Activated CD4-positive, alpha-beta T cell treated with anti-CD3 and anti-CD28 coated beads, Interleukin-2, amount 50 U/mL, for 24 hours (primary cell): ENCODE measurements at places on chromosomes 4 and X.

- no peak for DNase-seq
Observed at GRCh38 chr4:6390356-6390755, 82.1 kb downstream of the PPP2R2C start.

DNA sequence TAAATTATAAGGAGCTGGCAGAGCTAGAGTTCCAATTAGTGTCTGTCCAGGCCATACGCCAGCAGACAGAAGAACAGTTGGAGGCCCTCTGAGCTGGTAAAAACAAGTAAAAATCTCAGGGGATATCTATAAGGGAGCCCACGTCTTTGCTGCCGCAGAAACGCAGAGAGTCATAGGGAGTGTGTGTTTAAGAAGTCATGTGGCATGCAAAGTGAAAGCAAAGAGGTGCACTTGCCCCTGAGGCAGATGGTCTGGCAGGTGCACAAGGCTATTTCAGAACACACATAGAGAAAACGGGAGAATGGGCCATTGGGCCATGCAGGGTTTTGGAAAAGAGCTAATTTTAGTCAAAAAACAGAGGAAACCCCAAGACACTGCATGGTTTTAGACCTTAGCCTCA is 92.7 kb downstream of the NAP1L3 start:
- DNase-seq = no peak

DNA sequence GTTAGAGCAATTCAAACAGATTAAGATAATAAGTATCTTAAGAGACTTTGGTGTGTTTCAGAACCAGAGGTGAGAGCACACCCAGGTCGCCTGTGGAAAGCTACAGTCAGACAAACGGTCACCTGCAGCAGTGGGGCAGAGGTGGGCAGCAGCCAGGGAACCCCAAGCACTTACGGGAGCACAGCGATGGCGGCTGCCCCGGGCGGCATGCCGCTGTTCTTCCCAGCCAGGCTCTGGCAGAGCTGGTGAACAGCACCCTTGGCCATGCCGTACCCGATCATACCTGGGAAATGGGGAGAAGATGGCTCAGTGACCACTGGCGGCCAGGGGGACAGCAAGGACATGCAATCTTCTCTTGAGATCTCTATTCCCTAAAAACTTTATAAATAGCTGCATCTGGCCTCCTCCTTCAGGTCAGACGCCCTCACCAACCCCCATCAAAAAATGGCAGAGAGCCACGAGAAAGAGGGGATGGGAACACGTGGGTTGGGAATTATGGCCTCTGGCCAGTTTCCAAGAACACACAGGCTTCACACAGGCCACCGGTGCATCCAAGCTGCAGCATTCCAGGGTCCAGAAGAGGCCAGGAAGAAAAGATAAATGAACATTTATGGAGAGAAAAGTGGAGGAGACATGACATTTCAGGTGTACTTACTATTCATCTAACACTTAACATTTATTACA is 19.7 kb downstream of the QDPR start:
- no peak for DNase-seq

GRCh38 chr4:57151481-57151880 is 41.3 kb upstream of the IGFBP7 start:
- no peak for DNase-seq

- DNase-seq = no peak
Observed at GRCh38 chr4:91829531-91829930, 474.2 kb upstream of the GRID2 start.

DNA sequence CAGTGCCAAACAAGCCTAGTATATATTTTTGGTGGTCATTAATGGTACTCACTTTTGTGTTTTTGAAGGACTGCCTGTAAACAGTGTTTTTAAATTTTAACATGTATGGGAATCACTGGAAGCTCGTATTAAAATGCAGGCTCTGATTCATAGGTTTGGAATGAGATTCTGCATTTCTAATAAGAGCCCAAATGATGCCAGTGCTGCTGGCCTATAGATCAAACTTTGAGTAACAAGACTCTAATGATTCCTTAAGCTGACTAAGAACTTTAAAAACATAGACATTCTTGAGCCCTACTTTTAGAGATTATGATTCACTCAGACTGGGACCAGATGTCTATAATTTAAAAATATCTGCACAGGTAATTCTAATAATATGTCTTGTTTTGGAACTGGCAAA is 823.2 kb upstream of the LCORL start:
- DNase-seq = no peak

DNA sequence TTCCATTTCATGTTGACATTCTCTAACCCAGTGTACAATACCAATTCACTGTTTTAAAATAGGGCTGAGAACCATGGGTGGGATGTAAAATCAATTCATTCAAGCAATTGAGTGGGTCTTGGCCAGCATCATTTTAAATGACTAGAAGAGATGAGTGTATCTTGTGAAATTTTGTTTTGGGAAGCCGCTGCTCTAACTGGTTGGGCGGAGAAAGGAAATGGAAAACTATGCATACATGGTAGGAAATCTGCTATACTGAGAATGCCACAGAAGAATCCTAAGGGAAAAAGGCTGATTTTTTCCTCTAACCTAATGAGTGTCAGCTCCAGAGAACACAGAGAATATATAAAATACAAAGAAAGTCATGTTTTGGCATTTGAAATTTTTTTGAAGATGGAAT is 54.8 kb upstream of the DCLK2 start:
- DNase-seq = no peak

DNA sequence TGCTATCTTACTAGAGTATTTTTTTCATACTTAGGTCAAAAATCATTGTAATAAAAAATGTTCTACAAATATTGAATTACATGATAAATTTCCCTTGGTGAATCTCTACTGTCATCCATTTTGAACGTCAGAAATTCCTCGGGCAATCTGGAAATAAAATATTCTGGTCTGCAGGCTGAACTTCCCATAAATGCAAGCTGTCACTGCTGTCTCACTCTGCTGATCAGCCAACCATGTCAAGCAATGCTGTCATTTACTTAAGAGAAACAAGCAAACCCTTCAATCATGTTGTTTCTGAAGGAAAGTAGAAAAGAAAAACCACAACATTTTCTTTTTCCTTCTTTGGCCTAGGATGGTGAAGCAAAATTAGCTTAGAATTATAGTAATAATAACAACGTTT is 514.2 kb upstream of the GALNT7 start:
- DNase-seq = no peak

DNA sequence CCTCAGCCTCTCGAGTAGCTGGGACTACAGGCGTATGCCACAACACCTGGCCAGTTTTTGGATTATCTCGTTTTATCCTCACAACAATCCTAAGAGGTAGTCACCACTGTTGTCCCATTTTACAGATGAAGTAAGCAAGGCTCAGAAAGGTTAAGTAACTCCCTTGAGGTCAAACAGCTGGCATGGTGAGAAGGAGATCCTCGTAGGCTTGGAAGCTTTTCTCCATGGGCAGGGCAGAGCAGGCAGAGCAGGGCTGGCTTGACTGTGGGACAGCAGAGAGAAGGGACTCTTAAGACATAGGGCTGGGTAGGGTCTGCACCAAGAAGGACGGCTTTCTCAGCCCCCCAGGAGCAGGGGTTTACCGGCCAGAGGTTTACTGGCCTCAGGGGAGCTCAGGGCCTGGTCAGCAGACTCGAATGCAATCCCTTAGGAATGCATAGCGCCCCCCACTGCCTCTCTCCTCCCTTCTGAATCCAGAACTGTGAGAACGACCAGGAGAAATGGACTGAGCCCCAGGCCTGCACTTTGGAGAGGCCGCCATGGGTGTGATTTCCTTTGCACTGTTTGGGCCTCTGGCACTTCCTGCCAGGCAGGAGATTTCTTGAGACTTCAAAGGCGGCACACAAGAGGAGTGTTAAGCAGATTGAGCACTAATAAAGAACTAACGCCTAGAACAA is 14.0 kb upstream of the CDKN2AIP start:
- no peak for DNase-seq

DNA sequence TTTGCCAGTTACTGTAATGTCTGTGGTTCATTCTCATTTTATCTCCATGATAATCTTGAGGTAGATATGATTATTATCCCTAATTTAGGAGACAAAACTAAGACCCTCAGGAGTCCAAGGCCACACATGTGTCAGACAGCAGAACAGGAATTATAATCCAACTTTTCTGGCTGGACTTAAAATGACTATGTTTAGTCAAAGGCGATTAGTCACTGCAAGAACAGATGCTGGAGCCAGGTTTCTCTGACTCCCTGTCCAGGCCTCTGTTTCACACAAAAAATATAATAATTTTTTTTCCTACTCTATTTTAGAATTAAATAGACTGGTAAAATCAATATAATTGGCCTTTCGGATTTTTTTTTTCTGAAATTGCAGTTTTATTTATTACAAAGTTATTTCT is 56.7 kb upstream of the TMEM131L start:
- DNase-seq = no peak

- DNase-seq = no peak
Observed at GRCh38 chr4:9820343-9820742, 38.9 kb downstream of the DRD5 start.

- no peak for DNase-seq
Observed at GRCh38 chr4:88005076-88005475, 2.4 kb upstream of the PKD2 start.

GRCh38 chrX:20412871-20413486 is 146.3 kb upstream of the RPS6KA3 start:
- DNase-seq = no peak

DNA sequence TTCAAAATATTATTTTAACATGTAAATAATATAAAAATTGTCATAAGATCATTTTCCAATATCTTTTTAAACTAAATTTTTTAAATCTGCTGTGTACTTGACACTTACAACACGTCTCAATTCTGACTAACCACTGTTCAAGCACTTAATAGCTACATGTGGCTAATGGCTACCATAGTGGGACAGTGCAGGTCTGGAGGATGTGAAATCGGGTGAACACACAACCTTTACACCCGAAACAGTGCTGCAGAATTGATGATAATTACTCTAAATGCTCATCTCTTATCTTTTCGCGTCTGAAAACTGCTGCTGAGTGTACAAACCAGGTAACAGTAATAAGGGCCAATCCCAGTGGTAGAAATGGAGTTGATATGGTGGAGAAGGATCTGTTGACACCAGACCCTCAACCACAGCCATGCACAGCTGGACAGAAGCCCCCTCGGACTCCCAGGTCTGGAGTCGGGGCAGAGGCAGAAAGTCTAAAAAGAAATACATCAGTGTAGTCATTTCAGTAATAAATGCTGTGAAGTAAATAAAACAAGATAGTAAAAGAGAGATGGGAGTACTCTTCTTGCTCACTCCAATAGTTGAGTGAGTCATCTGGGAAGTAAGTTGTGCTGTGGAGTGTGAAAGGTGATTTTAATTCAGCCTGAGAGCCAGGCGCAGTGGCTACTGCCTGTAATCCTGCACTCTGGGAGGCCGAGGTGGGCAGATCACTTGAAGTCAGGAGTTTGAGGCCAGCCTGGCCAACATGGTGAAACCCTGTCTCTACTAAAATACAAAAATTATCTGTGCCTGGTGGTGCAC is 150.0 kb downstream of the CBR4 start:
- DNase-seq = no peak

GRCh38 chr4:184662236-184662635 is 12.7 kb downstream of the PRIMPOL start:
- DNase-seq = no peak

DNA sequence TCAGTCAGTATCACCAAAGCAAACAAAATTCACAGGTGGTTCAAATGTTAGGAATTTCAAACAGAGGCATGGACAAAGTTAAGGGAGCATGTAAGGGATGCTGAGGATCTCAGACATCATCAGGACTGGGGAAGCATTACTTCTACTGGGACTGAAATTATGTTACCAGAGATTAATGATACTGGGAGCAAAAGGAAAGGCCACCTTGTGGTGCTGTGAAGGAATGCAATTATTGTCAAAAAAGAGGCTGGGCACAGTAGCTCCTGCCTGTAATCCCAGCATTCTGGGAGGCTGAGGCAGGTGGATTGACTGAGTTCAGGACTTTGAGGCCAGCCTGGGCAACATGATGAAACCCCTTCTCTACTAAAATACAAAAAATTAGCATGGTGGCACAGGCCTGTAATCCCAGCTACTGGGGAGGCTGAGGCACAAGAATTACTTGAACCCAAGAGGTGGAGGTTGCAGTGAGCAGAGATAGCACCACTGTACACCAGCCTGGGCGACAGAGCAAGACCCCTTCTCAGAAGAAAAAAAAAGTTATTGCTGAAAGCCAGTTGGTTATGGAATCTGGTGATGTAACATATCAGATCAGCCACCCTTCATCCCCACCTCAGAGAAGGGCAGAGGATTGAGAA is 954.3 kb downstream of the PCDH7 start:
- no peak for DNase-seq

DNA sequence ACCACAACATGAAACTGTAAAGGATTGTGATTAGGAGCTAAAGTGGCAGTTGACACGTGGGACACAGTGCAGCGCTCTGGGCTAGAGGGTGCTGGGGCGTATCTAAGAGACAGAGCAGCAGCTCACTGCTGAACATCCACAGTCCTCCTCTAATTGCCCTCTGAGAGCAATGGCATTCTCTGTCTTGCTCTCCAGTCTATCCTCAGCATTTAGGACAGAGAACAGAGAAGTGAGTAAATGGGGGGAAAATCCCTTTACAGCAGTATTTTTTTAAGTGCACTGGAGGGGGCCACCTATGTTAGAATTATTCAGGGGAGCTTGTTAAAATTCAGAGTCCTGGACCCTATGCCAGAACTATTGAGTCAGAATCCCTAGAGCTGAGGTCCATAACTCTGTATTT is 4.2 kb upstream of the TMEM154 start:
- no peak for DNase-seq

DNA sequence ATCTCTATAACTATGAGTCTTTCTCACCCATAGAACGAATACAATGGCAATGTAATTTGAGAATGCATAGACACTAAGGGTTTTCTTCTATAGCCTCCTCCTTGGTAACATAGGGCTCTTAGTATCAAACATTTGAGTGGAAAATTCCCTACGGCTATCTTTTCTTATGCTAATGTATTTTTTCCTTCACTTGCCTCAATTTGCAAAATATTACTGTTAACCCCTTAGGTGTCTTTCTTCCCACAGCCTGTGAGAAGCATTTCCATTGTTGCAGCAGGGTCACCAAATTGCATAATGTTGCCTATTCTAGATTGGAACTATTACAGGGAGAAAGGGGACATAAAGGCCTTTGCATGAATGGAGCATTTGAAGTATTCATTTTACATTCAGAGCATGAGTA is 140.5 kb upstream of the RAPGEF2 start:
- DNase-seq = no peak

DNA sequence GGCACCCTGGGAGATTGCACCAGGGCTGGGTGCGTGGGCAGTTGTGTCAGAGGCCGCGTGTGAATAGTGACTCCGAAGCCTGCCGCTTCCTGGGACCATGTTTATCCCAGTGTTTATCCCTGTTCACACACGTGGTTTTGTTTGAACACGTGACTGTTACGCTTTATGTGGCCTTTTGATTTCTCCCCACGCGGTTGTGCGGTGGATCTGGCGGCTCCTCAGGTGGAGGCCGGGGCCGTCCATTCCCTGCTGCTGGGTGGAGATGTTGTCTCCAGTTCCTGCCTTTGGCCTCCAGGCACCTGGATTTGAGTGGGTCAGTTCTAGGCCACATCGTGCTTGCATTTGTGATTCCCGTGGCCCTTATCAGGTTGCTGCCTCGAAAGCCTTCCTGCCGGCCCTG is 35.1 kb downstream of the NELFA start:
- no peak for DNase-seq

GRCh38 chr4:159764343-159764952 is 661.6 kb downstream of the RAPGEF2 start:
- no peak for DNase-seq
